ENCODE measurements at places on chromosomes 1 and 21.
A peak's percentile ranks its signal among the peaks of the same experiment; 100 is the strongest.

GRCh38 chr1:46372431-46372830, 21.7 kb upstream of the FAAH start:
- no peak for DNase-seq

GRCh38 chr21:35627462-35627861, 432.9 kb downstream of the SETD4 start:
- no peak for DNase-seq

- no peak for DNase-seq
These were observed 52.4 kb upstream of the SYT14 start for GRCh38 chr1:209885403-209886218.

DNA sequence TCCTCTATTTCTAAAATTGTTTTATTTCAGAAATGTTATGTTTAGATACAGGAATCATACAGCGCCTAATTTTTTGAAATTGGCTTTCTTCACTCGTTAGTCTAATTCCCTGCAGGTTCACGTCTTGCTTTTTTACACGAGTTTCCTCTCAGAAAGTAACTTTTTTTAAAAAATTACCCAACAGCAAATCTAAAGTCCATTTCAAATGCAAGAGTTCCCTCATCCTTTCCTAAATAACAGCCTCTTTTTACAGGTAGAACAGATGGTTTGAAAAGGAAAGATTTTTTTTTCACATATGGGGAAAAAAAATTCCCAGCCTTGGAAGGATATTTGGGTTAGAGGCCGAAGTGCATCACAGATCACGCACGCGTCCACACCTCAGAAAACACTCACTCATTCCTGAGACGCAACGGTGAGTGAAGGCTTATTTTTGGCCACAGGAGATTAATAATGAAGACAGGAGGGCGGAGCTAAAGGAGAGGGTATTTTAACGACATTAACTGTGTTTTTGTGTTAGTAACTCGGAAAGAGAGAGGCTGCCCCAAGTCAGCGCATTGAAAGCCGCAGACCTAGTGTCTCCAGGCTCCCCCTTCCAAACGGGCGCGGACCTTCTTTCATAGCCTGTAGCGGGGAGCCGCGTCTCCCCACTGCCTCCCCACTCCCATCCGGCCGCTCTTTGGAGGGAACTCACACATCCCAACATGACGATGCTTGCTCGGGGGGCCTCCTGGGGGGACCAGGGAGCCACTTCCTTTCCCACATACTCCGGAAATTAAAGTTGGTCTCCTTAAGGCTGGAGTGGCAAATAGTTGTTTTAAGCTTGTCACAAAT, 969 bp upstream of the RIPK4 start:
- DNase-seq: peak; percentile 45

- no peak for DNase-seq
These were observed 1458.1 kb upstream of the B3GALT2 start for GRCh38 chr1:194644528-194644927.

All from NCI-H2171 treated with DMSO at 0.1 percent for 48 hours (cell line).